OCI-LY7 (cell line): ENCODE measurements at places on chromosomes 12 and 14. TPM values are rescaled to one million over a fixed set of nuclear protein-coding genes. Genes with fewer than 3 reads are reported as not detected.

Gene SMIM41
- total RNA-seq: not detected in 2 replicates

Gene KRT78
- not detected in 2 replicates for total RNA-seq

Gene MGP
- total RNA-seq: not detected in 2 replicates

DNA sequence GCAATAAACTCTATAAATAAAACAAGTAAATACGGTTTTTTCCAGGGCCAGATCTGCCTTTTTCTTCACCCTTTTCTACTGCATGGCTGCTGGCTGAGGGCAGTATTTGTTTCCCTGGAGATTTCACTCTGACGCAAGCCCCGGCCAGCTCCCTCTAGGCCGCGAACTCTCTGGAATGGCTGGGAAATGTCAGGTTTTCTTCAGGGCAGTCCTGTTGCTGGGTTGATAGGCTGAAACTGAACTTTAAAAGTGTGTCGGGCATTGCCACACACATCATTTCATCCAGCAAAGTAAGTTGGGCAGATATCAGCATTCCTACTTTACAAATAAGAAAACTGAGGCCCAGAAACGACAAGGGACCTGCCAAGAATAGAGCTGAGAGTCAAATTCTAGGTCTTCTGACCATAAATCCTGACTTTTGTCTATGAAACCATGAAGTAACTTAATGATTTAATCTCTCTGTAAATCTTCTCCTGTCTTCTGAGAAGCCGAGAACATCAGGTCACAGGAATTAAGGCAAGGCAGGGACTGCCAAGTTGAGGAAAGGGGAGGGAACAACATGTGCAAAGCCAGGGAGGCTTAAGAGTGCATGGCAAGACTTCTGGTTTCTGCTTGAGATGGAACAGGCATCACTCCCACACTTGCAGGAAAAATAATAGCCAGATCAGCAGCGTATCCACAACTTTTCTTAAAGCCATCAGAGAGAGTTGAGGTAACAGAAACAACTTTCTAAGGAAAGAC, 205.0 kb upstream of the CCDC196 start:
- DNase-seq: no peak
